ENCODE measurements at places on chromosomes 1 and 21. TPM values are rescaled to one million over a fixed set of nuclear protein-coding genes. Genes with fewer than 3 reads are reported as not detected.

PPM1J gene
- 0.65 TPM for total RNA-seq

ERICH3 gene
- total RNA-seq: not detected

S100A7 gene
- not detected for total RNA-seq

MOV10 gene
- total RNA-seq: 37.6 TPM
